Stimulated activated CD4-positive, alpha-beta T cell treated with anti-CD3 and anti-CD28 coated beads, Interleukin-4, amount 100 ng/mL, for 4 hours (primary cell): ENCODE measurements at places on chromosomes 5 and 9.

- no peak for DNase-seq
These were observed 16.7 kb downstream of the EXOC3 start for GRCh38 chr5:459562-460272.

GRCh38 chr5:39076757-39077728 is 2.8 kb upstream of the RICTOR start:
- no peak for DNase-seq

DNA sequence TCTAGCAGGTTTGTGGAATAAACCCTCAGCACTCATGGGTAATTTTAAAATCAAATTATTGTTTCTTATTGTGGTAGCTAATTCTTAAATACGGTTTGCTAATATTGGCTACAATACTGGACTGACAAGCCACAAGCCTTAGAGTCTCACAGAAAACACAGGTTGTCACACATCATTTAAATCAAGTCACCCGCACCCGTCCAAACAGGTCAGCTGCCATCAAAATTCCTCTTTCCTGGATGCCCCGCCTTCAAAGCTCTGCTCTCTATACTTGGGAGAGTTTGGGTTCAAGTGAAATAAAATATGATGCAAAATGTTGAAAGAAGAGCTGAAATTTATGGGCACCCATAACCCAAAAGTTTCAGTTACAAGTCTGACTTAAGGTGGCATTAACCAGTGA is 12.3 kb upstream of the SUSD1 start:
- no peak for DNase-seq

GRCh38 chr5:128199104-128199503 is 115.5 kb downstream of the SLC12A2 start:
- no peak for DNase-seq

DNA sequence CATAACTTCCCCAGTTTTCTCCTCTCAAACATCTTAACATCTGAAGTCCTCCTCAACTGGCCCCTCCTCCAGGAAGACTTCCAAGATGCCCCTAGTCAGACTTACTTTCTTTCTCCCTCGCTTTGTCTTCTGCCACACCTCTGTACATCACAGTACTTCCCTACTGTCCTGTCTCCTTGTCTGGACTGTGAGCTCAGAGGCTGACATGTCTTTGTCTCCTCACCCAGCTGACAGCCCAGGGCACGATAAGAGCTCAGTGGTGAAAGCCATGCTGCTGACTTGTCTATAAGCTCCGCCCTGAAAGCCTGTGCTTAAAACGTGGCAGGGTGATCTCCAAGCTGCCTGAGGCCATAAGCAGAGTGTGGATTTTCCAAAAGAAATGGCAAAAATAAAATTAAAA is 33.0 kb upstream of the SLC25A51 start:
- no peak for DNase-seq
